GM12891 (cell line): ENCODE measurements at places on chromosomes 7 and 10.

DNA sequence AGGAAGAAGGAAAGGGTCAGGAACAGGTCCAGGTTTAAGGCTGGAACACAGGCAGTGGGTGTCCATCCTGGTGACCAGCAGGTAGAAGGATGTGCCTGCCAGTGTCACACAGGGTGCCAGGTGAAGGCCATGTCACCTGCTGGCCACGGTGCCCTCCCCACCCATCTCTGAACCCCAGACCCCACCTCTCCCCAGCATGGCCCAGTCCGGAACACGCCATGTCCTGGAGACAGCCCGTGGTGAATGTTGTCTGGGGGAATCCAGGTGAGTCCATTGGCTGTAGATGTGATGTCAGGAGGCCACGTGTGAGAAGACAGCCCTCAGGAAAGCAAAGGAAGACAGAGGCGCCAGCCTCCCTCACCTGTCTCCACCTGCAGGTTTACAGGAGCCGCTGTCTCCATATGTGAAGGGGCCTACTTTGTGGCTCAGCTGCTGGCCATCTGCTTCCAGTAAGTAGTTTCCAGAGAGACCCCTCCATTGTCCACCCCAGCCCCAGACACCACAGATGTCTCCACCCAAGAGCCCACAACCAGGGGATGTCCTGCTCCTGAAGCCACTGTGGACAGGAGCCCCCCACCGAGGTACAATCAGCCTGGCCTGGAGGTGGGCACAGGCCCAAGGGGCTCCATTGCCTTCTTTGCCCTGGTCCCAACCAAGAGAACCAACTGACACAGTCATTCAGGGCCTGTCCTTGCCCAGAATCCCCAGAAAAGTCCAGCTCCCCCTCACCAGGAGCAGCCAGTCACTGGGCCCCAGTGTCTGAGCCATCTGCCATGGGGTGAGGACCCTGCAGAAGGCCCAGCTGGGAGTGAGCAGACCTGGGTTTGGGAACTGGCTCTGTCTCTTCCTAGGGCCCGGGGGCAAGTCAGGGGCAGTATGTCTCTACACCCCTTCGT, 20.7 kb downstream of the TMEM72 start:
- DNase-seq: no peak

- no peak for DNase-seq
Observed at GRCh38 chr10:66378117-66378876, 547.5 kb upstream of the LRRTM3 start.

GRCh38 chr7:151823566-151824372, 53.1 kb downstream of the PRKAG2 start:
- no peak for DNase-seq

DNA sequence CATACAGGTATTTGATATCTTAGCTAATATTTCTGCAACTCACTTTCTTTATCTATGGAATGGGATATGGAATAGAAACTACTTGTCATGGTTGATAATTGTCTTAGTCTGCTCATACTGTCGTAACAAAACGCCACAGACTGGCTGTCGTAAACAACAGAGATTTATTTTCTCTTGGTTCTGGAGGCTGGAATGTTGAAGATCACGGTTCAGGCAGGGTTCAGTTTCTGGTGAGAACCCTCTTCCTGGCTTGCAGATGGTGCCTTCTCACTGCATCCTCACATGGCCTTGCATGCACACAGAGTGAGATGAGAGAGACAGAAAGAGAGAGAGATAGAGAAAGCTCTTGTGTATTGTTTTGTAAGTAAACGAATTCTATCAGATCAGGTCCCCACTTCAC, 332.7 kb upstream of the MAGI2 start:
- DNase-seq: no peak
